ENCODE measurements at places on chromosomes 1 and 21. TPM values are rescaled to one million over a fixed set of nuclear protein-coding genes. Genes with fewer than 3 reads are reported as not detected.
A peak's percentile ranks its signal among the peaks of the same experiment; 100 is the strongest.

DNA sequence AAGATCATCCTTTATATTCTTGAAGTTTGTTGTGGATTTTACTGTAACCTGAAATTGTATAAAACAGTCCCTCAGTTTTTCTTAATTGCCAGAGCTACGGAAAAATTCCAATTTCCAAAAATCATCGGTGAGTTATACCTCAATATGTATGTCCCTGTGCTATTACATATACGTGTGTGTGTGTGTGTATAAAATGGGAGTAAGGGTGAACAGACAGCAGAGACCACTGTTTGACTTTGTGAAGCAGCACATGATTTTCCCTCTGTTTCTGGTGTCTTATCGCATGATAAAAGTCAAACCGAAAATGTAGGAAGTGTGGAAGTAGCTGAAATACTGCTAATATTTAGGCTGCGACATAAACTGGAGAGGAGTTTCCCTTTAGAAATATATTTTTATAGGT, 1.2 kb downstream of the OR2T1 start:
- DNase-seq = peak; percentile 19

GRCh38 chr1:64826991-64827390, 82.1 kb downstream of the RAVER2 start:
- no peak for DNase-seq

DNA sequence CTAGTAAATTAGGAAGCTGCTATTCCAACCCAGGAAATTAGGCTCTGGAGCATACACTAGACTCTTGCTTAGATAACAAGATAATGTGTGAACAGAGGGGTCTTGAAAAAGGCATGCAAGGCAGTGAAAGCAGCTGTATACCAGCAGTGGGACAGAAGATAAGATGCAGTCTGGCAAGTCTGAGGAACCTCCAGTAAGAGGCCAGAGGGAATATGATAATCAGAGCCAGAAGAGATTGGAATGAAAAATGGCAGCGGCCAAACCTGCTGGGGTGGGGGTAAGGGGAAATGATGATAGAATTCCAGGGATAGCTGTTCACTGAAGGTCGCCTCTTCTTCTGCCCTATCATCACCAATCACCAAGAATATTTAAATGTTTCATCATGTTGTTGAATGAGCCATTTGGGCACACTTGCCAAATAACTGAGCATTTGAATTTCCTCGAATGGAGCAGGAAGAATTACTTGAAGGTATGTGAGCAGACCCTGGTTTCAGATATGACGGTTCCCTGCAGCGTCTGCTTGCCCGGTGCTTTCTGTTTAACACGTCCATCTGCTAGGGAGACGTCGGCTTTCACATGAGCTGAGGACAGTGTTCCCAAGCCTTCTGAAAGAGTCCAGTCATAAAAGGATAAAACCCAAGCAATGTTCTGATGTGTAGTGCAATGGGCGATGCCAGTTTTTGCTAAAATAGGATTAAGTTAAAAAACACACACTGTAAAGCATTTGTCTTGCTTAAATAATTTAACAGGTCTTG, 173.3 kb downstream of the RWDD3 start:
- no peak for DNase-seq

- DNase-seq = peak; percentile 16
Measured at GRCh38 chr1:162373541-162374260, 3.0 kb downstream of the SPATA46 start.

GRCh38 chr1:153485863-153486262, 25.4 kb upstream of the S100A7 start:
- no peak for DNase-seq

PLA2G5 gene
- not detected for polyA plus RNA-seq
